ENCODE measurements at places on chromosomes 6 and 20.

DNA sequence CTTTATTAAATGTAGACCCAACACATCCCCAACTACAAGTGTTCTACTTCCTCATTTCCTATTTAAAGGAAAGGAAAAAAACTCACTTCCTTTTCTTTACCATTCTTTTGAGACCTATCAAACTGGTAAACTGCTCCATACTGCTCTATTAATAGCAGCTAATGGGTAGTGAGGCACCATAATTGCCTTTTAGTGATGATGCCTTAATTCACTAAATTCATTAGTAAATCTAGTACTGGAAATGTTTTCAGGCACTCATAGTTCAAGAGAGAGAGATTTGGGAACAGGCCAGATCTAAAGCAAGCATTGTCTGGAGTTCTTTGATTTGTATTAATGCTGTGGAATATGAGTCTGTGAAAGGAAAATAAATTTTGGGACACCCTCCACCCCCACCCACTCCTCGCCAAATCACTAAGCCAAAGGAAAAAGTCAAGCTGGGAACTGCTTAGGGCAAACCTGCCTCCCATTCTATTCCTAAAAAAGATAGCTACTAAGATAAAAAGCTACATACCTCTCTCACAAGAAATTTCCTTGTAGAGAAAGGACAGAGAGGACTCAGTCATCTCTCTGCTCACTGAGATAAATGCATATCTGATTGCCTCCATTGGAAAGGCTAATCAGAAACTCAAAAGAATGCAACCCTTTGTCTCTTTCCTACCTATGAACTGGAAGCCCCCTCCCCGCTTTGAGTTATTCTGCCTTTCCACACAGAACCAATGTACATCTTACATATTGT is 13.6 kb upstream of the IBTK start:
- DNase-seq, result no peak
- H3K4me1 ChIP-seq, result no peaks in the 10 kb centered on the region
- H3K4me3 ChIP-seq, result no peak overlapping the region

DNA sequence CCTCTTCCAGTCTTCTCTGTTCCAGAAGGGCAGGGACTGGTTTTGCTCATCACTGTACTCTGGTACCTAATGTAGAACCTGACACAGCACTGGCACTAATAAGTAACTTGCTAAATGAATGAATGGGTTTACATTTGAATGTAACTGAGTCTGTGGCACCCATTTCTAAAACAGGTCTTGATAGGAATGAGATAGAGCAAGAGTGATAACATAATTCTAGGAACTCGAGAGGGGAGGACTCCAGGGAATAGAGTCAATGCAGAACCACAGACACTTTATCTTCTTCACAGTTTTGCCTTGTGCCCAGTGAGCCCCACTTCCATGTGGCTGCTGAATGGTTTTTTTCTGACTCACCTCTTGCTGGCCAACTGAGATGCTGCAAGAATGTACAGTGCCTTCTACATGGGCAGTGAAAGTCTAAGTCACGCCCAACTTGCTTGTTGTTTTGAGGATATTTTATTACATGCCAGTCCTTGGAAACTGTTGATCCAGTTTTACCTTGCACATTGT is 61.1 kb downstream of the TBC1D7 start:
- H3K27me3 ChIP-seq, result peaks cover 6% of the 10 kb centered on the region
- H3K27ac ChIP-seq, result no peak overlapping the region
- H3K4me3 ChIP-seq, result no peak overlapping the region
- H3K4me1 ChIP-seq, result no peaks in the 10 kb centered on the region
- DNase-seq, result no peak
- H3K36me3 ChIP-seq, result no peaks in the 10 kb centered on the region

GRCh38 chr6:52152711-52153160 is 33.4 kb upstream of the IL17A start:
- H3K4me1 ChIP-seq, result peaks cover 17% of the 10 kb centered on the region
- H3K4me3 ChIP-seq, result no peak overlapping the region
- no peak for DNase-seq
- H3K27ac ChIP-seq, result no peak overlapping the region
- no peaks in the 10 kb centered on the region for H3K36me3 ChIP-seq

GRCh38 chr6:43740321-43740960 is 29.6 kb upstream of the VEGFA start:
- H3K36me3 ChIP-seq, result no peaks in the 10 kb centered on the region
- H3K27me3 ChIP-seq, result peaks cover 2% of the 10 kb centered on the region
- H3K4me1 ChIP-seq, result peaks cover 2% of the 10 kb centered on the region
- no peak overlapping the region for H3K4me3 ChIP-seq
- no peak for DNase-seq

DNA sequence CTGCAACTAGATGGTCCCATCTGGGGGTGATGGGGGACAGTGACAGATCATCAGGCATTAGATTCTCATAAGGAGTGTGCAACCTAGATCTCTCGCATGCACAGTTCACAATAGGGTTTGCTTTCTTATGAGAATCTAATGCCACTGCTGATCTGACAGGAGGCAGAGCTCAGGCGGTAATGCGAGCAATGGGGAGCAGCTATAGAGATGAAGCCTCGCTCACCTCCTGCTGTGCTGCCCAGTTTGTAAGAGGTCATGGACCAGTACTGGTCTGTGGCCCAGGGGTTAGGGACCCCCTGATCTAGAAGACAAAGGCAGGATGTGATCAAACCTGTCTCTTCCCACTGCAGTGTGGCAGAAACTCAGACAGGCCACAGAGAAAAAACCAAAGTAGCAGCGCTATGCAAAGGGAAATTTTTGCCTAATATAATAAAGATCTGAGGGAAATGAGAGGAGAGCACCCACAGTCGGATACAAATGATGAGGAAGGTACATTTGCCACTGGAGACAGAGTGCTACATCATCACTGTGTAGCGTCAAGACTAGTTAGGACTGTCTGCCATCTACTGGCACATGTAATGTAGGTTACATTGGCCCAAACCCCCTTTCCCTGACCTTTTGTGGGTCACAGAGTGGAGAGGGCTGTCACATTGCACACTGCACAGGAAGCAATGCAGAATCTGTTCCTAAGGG is 4.1 kb upstream of the LY86 start:
- peaks cover 25% of the 10 kb centered on the region for H3K4me1 ChIP-seq
- DNase-seq, result no peak
- H3K27me3 ChIP-seq, result peaks cover 5% of the 10 kb centered on the region
- H3K27ac ChIP-seq, result no peak overlapping the region
- no peaks in the 10 kb centered on the region for H3K36me3 ChIP-seq
- no peak overlapping the region for H3K4me3 ChIP-seq

GRCh38 chr6:169008641-169009257 is 244.9 kb downstream of the THBS2 start:
- no peaks in the 10 kb centered on the region for H3K4me1 ChIP-seq
- H3K27me3 ChIP-seq, result peaks cover 5% of the 10 kb centered on the region
- no peak overlapping the region for H3K27ac ChIP-seq
- DNase-seq, result no peak

GRCh38 chr20:4876731-4877130 is 124.6 kb downstream of the SLC23A2 start:
- DNase-seq, result no peak
- peaks cover 22% of the 10 kb centered on the region for H3K36me3 ChIP-seq
- H3K4me1 ChIP-seq, result peaks cover 23% of the 10 kb centered on the region
- H3K27ac ChIP-seq, result no peak overlapping the region
- no peak overlapping the region for H3K4me3 ChIP-seq

- H3K27me3 ChIP-seq, result peaks cover 1% of the 10 kb centered on the region
- no peak overlapping the region for H3K27ac ChIP-seq
- H3K36me3 ChIP-seq, result no peaks in the 10 kb centered on the region
- H3K4me1 ChIP-seq, result no peaks in the 10 kb centered on the region
- H3K4me3 ChIP-seq, result no peak overlapping the region
Observed at GRCh38 chr6:107077710-107078109, 37.6 kb downstream of the BEND3 start.

DNA sequence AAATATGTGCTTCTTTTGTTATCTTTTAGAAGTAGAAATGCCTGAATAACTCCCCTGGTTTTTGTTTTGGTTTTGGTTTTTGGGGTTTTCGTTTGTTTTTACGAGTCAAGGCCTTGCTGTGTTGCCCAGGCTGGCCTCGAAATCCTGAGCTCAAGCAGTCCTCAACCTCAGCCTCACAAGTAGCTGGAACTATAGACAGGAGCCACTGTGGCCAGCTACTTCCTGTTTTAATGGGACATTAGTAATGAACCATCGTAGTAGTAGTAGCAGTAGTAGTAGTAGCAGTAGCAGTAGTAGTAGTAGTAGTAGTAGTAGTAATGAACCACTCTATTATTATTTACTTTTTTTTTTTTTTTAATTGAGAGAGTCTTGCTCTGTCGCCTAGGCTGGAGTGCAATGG is 66.0 kb downstream of the UBR2 start:
- peaks cover 23% of the 10 kb centered on the region for H3K36me3 ChIP-seq
- no peak overlapping the region for H3K4me3 ChIP-seq
- no peak for DNase-seq
- H3K27ac ChIP-seq, result peak overlapping the region; percentile 89
- H3K27me3 ChIP-seq, result no peaks in the 10 kb centered on the region

GRCh38 chr6:124973780-124974179 is 11.5 kb downstream of the RNF217 start:
- no peak overlapping the region for H3K27ac ChIP-seq
- no peaks in the 10 kb centered on the region for H3K36me3 ChIP-seq
- no peaks in the 10 kb centered on the region for H3K27me3 ChIP-seq
- no peak for DNase-seq

DNA sequence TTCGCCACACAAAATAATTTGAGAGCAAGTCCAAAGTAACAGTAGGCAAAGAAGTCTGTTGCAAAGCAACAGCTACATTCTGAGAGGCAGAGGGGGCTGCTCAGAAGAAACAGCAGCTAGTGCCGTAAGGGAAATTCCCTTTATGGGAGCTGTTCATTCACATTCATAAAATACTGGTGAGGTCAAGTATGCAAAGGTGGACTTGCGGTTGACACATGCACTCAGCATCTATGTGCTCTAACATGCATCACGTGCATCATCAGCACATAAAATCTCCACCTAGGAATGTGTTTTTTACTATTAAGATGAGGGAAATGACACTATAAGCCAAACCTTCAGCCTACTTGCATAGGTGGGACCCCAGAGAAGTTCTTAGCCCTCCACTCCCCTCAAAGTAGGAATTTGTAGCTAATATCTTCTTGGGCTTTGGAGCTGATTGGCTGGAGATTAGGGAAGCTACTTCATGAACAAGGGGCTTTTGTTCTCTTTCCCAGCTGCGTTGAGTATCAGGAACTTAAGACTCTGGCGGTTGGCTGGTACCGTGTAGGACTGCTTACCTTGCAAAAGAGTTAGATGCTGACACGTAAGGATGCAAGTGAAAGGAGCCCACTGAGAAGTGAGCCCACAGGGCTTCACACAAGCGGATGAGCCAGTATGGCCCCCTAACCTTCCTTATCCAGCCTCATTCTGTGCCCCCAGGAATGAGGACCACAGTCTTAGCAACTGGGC is 12.4 kb downstream of the CST3 start:
- peaks cover 6% of the 10 kb centered on the region for H3K27me3 ChIP-seq
- no peak overlapping the region for H3K27ac ChIP-seq
- H3K4me1 ChIP-seq, result peaks cover 6% of the 10 kb centered on the region

- no peaks in the 10 kb centered on the region for H3K4me1 ChIP-seq
- peaks cover 1% of the 10 kb centered on the region for H3K27me3 ChIP-seq
- no peaks in the 10 kb centered on the region for H3K36me3 ChIP-seq
- H3K4me3 ChIP-seq, result no peak overlapping the region
- no peak overlapping the region for H3K27ac ChIP-seq
Observed at GRCh38 chr20:60518022-60518421, 559.8 kb downstream of the CDH26 start.

DNA sequence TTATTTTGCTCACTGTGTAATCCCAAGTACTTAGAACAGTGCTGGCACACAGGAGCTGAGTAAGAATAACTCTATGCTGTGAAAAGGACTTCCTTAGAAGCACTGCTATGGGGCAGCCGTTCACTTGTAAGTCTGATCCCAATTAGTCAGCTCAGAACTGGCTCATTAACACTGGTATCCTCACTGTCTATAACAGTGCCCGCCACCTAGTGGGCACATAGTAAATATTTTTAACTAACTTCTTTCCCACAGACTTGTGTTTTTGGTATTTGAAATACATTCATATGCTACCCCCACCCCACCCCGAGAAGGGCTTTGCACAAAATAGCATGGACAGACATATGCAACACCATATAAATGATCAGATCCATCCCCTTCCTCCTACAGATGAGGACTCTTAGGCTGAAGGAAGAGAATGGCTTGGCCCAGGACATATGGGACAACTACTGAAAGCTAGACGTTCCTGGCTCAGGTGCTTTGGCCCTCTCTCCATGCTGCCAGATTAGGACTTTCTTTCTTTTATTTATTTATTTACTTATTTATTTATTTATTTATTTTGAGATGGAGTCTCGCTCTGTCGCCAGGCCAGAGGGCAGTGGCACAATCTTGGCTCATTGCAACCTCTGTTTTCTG is 47.1 kb downstream of the DST start:
- no peaks in the 10 kb centered on the region for H3K27me3 ChIP-seq
- DNase-seq, result peak; percentile 6

DNA sequence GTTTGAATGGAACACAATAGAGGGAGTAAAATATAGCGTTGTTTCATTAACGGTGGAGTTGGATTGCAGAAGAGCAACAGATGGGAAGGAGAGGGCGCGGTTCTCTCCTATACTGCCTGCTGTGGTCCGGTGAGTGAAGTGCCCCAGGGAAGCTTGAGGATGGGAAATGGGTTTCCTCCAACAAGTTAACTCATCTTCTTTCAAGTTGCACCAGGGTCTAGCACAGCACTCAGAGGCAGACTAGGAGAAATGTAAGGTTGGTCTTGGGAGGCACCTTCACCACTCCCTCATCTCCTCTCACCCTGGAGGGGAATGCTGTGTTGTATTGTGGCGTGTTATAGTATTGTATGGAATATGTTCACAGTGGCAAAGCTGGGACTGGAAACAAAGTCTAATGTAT is 96.9 kb upstream of the SLC24A3 start:
- no peaks in the 10 kb centered on the region for H3K36me3 ChIP-seq
- peak overlapping the region; percentile 9 for H3K27ac ChIP-seq
- peaks cover 2% of the 10 kb centered on the region for H3K27me3 ChIP-seq

DNA sequence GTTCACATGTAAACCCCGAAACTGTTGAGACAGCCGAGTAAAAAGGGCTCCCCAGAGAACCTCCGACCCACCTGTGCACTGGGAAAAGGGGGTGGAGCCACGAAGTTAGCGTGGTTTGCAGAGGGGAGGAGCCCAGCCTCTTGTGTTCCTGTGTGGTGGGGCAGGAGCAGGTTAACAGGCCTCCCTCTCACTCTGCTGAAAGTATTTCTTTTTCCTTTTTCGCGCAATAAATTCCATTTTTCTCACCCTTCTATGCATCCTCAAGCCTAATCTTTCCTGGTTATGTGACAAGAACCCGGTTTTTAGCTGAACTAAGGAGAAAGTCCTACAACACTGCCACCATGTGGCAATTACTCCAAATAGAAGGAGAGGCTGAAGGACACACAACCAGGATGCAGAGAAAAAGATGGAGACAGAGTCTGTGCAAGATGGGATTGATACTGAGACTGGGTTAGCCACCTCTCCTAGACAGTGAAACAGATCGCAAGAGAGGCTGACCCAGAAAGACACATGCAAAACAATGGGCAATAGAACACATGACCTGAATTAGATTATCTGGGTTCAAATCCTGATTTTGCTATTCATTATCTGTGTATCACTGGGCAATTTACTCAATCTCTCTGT is 168.7 kb upstream of the PRSS16 start:
- no peaks in the 10 kb centered on the region for H3K36me3 ChIP-seq
- peaks cover 17% of the 10 kb centered on the region for H3K27me3 ChIP-seq
- H3K27ac ChIP-seq, result no peak overlapping the region
- peak; percentile 25 for DNase-seq
- H3K4me3 ChIP-seq, result no peak overlapping the region
- H3K4me1 ChIP-seq, result peaks cover 9% of the 10 kb centered on the region
